DMS79 (cell line): ENCODE measurements at places on chromosomes 3 and 15.

DNA sequence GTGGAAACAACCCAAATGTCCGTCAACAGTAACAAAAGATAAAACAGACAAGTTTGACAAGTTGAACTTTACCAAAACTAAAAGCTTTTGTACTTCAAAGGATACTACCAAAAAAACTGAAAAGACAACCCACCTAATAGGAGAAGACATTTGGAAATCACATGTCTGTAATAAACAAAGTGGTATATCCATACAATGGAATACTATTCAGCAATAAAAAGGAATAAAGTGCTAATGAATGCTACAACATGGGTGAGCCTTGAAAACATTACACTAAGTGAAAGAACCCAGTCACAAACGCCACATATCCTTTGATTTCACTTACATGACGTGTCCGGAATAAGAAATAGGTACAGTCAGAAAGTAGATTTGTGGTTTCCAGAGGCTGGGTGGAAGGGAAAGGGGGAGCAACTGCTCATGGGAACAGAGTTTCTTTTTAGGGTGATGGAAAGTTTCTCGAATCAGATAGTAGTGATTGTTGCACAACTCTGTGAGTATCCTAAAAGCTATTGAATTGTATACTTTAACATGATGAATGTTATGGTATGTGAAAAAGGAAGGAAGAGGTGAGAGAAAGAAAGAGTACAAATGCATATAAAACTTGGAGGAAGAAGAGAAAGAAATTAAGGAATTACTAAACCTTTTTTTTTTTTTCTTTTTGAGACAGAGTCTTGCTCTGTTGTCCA is 72.7 kb upstream of the ABHD2 start:
- DNase-seq = no peak

DNA sequence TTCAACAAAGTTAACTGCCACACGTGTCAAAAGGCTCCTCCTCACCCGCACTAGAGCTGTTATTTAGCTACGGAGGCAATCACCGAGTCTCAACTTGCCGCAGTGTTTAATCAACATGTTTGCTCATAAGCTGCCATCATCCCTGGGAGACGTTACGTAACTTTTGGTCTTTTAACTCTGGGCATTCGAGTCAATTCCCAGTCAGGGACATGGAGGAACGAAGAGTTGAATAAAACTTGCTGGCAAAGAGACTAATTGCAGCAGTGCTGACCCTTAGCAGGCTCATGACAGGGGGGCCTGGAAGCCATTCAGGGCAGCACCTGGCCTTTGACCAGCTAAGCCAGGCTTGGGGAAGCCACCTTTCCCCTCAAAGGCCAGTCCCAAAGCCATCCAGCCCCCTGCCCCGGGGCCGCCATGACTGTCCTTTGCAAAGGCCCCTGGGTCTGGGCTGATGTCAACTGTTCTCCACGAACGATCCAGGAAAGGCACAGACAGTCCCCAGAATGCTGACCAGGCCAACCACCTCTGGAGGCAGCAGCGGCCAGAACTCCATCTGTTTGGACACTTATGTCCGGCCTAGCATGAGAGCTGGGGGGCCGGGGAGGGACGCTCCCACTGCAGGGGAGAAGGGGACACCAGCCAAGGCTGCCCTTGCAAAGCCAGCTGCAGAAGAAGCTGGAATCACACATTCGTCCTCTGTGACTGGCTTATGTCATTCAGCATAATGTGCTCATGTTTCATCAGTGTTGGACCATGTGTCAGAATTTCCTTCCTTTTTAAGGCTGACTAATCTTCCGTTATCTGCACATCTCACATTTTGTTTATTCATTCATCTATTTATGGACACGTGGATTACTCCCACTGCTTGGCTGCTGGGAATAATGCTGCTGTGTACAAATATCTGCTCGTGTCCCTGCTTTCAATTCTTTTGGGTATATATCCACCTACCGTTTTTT is 43.7 kb downstream of the PCSK6 start:
- DNase-seq = no peak

- no peak for DNase-seq
These were observed 3.9 kb downstream of the B4GALT4 start for GRCh38 chr3:119236756-119237155.

DNA sequence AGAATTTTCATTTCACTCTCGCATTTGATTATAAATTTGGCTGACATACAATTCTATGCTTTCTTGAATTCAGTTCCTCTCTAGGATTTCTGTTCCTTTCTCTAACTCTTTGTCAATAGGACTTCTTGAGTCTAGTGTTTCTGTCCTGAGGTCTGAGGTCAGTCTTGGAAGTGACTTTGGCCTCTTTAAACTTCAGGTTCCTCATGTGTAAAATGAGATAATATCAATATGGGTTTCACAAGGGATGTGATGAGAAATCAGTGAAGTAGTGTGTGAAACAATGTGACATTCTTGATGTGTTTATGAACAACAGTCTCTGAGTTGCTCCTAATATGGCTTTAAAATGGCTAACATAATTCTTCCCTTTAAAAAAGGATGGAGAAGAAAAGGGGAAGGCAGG is 92.2 kb downstream of the SV2B start:
- DNase-seq = no peak

DNA sequence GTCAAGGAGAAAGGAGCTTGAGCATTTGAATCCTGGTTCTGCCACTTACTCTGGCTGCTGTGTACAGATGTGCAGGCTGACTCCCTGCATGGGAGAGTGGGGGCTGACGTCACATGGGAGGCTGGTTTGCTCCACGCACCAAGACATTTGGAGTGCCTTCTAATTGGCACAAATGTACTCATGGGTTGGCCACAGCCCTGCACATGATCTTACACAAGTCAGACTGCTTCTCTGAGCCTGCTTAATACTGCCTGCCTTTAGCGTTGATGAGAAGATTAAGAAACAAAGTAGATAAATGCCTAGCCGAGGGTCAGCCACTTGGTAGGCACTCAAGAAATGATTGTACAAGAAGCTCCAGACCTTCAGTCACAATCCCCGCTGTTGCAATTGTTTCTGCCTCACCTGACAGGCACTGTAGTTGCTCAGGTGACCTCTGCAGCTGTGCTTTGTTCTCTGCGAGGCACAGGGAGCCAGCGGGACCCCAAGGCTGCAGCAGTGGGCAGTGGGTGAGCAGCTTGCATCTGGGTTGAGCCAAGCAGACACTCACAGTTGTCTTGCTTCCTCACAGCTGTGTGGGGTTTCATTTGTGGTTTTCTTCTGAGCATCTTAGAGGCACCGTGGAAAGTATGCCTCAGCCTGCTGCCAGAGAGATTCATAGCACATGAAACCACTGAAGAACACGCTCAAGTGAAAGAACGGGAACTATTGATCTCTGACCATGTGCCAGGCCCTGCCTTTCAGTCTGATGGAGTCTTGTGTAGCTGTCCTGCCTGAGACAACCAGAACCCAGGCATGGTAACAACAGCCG is 33.1 kb downstream of the GRK7 start:
- DNase-seq = peak; percentile 97

GRCh38 chr3:52650439-52650838 is 35.3 kb downstream of the PBRM1 start:
- DNase-seq = no peak

DNA sequence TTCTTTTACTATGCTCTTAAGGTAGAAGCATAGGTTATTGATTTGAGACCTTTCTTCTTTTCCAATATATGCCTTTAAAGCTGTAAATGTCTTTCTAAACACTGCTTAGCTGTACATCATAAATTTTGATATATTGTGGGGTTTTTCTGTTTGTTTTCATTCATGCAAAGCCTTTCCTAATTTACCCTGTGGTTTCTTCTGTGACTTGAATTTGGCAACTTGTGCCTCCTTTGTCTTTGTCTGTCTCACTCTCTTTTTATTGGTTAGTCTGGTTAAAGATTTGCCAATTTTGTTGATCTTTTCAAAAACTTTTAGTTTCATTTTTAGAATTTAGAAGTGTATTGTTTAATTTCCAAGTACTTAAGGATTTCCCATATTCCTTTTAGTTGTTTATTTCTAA is 343.1 kb downstream of the OXSM start:
- no peak for DNase-seq

DNA sequence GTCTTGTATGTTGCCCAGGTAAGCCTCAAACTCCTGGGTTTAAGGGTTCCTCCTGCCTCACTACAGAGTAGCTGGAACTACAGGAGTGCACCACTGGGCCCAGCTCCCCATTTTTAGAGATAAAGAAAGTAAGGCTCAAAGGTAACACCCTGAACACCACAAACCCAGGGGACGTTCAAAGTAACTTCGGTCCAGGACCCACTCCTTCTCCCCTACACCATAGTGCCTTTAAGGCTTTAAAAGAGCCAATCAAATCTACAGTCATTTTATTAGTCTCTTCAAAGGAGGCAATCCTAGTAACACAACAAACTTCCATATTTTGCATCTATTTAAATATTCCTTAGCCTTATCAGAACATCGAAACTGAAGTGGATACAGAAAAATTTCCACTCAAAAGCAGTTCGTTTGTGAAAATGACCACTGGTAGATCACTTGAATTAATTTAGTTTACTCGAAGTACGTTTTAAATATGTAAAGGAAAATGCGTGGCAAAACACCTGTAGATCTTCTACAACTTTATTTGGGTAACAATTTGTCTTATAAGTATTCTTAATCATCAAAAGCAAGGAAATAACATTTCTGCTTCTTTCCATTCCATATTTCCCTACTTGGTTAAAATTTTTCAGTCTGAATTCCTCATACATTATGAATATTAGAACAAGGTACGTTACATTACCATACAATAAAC is 1.8 kb downstream of the STAG1 start:
- peak; percentile 6 for DNase-seq

- no peak for DNase-seq
These were observed 63.0 kb downstream of the TMEM44 start for GRCh38 chr3:194570235-194570634.

- no peak for DNase-seq
These were observed 506.9 kb upstream of the NECTIN3 start for GRCh38 chr3:110564674-110565073.

GRCh38 chr15:68417897-68418296 is 14.1 kb downstream of the ITGA11 start:
- DNase-seq = no peak

GRCh38 chr3:178422406-178422805 is 113.8 kb upstream of the KCNMB2 start:
- no peak for DNase-seq

DNA sequence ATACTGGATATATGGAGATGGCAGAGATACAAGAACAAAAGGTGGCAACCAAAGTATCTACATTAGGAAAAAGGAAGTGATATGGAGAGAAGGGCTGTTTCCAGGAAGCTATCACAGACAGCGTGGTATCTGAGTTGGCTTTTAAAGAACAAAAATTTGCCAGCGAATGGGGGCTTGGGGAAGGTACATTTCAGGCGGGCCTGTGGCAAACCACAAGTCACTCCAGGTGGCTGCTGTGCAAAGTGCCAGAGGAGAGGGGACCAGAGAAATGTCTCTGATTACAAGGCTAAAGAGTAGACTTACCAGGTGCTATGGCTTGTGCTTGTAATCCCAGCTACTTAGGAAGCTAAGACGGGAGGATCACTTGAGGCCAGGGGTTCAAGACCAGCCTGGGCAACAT is 91.1 kb downstream of the MSL2 start:
- no peak for DNase-seq

DNA sequence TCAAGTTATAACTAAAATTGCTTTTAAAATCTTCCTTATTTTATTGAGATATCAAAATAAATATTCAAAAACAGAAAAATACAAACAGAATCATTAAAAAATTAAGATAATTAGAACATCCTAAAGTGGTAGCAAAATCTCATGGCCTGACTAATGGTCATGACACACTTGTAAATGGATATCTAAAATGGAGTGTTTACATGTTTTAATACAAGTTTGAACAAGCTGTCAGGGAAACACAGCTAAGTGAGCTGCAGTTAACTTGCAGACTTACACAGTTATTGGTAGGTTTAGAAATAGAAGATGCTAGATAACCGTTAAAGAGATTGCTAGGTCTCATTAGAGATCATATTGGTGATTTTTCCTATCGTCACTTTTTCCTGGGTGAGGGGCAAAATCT is 242.3 kb downstream of the LPP start:
- no peak for DNase-seq

GRCh38 chr15:27705056-27705455 is 394.1 kb downstream of the OCA2 start:
- DNase-seq = no peak

- DNase-seq = no peak
These were observed 65.3 kb downstream of the KLF13 start for GRCh38 chr15:31391687-31392671.

- DNase-seq = no peak
These were observed 2.5 kb downstream of the THSD4 start for GRCh38 chr15:71117714-71118305.

- DNase-seq = no peak
These were observed 62.6 kb upstream of the ETV5 start for GRCh38 chr3:186171521-186171920.

- no peak for DNase-seq
These were observed 891 bp upstream of the DMXL2 start for GRCh38 chr15:51623386-51623938.

DNA sequence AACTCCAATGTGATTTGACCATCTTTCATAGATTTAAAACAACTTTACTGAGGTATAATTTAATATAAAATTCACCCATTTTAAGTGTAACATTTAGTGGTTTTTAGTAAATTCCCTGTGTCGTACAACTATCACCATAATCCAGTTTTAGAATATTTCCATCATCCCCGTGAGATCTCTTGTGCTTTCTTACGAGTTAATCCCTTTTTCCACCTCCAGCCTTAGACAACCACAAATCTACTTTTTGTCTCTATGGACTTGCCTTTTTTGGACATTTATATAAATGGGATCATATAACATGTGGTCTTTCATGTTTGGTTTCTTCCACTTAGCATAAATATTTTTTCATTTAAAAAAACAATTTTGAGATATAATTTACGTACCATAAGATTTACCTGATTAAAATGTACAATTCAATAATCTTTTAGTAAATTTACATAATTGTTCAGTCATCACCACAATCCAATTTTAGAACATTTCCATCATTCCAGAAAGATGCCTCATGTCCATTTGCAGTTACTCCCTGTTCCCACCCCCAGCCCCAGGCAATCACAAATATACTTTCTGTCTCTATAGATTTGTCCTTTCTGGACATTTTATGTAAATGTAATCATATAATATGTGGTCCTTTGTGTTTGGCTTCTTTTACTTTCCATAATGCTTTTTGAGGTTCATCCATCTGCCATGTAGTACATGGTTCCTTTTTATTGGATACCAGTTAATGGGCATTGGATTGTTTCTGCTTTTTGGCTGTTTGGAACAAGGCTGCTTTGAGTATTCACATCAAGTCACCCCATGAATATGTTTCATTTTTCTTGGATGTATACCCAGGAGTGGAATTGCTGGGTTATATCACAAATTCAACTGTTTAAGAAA is 3.1 kb downstream of the OXSR1 start:
- no peak for DNase-seq

DNA sequence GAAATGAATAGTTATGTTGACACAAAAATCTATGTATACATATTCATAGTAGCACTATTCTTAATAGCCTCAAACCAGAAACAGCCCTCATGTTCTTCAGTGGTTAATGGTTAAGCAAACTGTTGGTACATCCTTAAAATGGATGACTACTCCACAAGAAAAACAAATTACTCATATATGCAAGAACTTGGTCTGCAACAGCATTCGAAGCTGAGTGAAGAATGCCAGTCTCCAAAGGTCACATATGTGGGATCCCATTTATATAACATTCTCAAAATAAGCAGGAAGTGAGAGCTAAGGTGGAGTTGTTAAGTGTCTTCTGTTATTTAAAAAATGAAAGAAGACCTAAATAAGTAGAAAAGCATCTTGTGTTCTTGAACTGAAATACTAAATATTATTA is 365.7 kb downstream of the GABRG3 start:
- DNase-seq = no peak
